ENCODE measurements at places on chromosomes 5 and 9.

GRCh38 chr5:60382716-60383115 lies 317.2 kb downstream of the DEPDC1B start:
- DNase-seq, result peak; percentile 14

GRCh38 chr5:176843673-176844072 lies 33.3 kb downstream of the UNC5A start:
- no peak for DNase-seq

- no peak for DNase-seq
Observed at GRCh38 chr5:139787257-139787567, 8.4 kb upstream of the PSD2 start.

DNA sequence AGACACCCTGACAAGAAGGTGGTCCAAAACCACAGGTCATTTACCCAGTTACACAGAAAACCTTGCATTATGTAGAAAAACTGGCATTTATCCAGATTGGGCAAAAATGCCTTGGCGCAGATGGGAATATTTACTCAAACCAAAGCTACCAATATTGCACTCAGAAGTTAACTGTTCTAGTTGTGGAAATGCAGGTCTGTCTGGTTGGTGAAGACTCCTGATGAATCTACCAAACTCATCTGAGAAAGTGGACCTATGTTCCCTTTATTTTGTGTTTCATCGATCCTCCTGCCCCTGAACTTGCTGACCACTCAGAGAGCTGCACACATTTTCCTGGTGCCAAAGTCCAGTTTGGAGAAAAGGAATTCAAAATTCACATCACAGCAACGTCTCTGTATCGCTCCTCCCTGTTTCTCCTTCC lies 85.2 kb upstream of the ALDH1A1 start:
- DNase-seq, result no peak

GRCh38 chr5:107402434-107403227 lies 268.1 kb downstream of the EFNA5 start:
- no peak for DNase-seq

DNA sequence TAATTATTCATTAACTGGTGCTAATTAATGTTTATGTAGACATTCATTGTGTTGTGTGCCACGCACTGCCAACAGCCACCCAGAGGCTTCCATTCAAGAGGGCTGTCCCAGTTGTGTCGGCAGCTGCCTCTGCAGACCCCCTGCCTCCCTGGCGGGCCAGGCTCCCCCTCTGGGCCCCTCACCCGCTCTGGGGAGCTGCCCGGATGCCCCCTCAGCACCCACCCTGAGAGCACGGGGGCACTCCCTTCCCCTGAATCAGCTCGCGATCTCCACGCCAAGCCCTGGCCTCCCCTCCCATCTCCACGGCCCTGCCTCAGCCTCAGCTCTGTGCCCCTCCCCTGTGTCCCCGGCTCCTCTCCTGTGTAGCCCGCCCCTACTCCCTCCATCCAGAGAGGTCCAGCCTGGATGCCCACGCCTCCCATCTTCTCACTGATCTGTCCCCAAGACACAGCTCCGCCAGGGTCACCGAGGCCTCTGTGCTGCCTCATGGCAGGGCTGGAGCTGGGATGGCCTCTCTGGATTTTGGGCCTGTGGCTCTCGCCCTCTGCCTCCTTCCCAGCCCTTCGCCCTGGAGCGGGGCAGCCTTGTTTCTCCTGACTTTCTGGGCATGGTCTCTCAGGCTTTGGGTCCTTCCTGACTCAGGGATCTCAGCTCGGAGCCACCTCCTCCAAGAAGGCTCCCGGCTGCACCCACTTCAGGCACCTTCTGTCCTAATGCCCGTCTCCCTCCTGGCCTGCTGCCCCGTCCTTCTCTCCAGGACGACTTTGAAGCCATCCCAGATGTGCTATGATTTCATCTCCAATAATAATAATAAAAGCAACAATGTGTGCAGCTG lies 16.0 kb upstream of the SLC9A3 start:
- DNase-seq, result no peak

DNA sequence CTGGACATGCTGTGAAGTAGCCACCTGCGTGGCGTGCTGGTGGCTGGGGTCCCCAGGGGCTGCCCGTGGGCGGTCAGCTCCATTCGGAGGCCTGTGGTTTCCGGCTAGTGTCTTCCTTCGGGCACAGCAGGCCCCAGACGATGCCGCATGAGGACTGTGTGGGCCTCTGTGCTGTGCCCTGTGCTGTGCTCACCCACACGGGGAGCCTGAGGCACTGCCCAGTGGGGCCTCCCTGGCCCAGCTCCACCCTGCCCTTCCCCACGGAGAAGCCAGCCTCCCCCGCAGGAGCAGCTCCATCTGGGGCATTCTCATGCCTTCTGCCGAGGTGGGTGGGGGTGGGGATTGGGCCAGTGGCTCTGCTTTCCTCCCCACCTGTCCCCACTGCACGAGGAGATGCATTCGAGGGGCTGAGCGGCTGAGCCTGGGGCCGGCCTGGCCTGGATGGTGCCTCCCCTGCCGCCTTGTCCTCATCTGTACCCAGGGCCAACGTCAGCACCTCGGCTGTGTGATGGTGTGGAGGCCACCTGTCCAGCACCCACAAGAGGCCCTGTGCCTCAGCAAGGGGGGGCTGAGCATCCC lies 24.2 kb downstream of the RXRA start:
- DNase-seq, result no peak

DNA sequence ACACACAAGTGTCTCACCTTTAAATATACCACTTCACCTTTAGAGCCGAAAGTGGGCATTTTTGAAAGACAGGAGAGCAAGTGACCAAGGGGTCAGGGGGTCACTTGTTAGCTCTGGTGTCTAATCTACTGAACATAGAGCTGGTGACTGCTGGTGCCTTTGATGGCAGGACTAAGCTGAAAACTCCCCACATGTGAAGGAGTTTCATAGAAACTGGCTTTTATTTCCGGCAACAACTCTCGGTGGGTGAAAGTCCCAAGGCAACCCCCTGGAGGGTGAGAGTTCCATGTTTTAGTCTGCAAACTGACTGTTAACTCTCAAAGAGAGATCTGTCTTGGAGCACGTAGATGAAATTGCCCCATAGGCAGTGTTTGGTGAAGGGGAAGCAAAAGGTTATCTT lies 466.9 kb downstream of the DMRTA1 start:
- no peak for DNase-seq

DNA sequence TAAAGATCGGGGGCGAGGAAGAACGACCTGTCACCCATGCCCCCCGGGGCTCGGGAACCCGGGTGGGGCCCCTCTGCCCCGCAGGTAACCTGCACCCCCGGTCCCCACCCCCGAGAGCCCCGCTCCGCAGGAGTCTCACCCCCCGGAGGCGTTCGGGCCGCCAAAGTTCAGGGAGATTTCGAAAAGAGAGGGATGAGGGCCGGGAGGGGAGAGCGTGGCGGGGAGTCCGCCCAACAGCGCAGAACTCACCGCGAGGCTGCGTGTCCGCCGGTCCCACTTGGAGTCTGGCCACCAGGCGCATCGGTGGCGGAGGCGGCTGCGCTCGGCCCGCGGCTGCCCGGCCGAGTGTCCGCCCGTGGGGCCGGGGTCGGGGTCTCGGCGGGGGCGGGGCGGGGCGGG lies at the start of gene PHF19:
Gene PHF19, minus strand, starts transcription at position 347 of the 399 bp plus-strand sequence. CDS start 2,447 bp downstream, outside the sequence.
- DNase-seq, result no peak

DNA sequence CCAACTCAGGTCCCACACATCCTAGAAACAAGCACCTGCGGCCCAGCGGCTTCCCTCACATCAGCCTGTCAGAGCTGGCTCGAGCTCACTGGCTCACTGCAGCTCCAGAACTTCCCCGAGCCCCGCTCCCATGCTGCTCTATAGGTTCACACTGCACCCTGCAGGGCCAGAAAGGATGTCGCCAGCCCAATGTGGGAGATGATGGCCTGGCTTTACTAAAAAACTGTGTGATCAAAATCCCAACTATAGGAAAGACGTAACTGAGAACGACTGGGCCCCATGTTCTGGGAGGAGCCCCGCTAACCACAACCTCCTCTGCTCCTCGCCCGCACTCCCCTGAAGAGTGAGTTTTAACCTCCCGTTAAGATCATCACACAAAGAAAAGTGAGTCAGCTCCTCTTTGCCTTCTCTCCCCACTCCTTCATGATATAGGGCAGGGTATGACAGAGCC lies 4.6 kb downstream of the SURF4 start:
- no peak for DNase-seq

DNA sequence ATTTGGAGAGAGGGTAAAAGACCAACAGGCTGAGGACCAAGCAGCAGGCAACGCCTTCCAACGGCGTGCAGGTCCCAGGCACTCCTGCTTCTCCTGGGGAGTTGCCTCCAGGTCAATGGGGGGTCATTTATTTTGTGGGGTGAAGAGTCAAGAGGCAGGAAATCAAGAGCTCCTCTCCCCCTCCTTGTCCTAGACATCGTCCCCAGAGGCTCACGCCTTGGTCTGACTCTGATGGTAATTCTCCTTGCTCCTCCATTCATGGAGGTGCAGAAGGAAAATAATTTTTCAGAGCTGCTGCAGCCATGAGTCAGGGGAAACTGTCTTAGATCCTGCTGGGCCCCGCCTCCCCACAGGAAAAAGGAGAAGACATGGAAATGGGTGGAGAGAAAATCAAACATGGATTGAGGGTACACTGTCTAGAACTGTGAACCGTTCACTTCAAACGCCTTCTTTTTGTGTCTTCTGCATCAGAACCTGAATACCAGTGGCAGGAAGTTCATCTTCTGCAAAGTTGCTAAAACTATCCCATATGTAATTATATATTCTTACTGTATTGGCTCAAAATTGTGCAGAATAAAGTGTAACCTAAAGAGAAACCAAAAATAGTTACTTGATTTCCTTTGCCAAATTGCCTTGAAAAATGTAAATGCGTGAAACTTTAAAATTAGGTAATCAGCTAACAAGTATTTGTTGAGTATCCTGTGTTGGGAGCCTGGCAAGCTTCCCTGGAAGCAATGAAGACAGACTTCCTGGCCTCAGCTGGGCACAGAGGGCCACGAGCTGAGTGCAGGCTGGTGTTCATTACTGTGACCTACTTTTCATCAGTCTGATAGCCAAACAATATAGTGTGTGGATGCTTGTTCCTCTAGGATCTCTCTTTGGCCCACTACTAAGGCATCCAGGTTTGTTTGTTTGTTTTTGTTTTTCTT lies 142.0 kb downstream of the CMYA5 start:
- DNase-seq, result no peak

DNA sequence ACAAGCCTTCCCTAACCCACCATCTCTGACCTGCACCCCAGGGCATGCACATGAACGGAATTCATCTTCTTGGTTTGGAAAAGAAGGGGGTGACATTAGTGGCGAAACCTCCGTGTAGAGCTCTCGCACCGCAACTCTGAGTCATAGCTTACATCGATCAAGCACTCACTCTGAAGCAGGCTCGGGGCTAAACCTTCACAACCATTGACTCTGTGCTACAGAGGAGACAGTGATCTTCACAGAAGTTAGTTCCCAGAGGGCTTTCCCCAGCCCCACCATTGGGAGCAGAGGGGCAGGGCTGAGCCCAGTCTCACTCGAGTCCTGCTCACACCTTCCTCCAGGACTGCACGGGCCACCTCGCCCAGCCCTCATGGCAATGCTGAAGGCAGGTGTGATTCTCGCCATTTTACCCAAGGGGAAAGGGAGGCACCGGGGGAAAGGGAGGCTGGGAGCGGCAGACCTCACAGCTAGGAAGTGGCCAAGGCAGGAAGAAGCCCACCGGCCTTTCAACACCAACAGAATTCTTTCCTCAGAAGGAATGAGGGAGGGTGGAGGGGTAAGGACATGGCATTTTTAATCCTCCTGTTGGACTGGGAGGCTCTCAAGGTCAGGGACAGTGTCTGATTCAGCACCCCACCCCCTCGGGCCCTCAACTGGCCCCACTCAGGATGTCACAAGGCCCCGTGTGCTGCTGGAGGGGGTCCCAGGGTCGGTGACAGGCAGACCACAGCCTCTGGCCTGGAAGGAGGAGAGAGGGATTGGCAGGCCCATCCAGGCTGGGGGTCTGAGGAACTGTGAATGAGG lies 25.9 kb upstream of the IL17B start:
- no peak for DNase-seq

DNA sequence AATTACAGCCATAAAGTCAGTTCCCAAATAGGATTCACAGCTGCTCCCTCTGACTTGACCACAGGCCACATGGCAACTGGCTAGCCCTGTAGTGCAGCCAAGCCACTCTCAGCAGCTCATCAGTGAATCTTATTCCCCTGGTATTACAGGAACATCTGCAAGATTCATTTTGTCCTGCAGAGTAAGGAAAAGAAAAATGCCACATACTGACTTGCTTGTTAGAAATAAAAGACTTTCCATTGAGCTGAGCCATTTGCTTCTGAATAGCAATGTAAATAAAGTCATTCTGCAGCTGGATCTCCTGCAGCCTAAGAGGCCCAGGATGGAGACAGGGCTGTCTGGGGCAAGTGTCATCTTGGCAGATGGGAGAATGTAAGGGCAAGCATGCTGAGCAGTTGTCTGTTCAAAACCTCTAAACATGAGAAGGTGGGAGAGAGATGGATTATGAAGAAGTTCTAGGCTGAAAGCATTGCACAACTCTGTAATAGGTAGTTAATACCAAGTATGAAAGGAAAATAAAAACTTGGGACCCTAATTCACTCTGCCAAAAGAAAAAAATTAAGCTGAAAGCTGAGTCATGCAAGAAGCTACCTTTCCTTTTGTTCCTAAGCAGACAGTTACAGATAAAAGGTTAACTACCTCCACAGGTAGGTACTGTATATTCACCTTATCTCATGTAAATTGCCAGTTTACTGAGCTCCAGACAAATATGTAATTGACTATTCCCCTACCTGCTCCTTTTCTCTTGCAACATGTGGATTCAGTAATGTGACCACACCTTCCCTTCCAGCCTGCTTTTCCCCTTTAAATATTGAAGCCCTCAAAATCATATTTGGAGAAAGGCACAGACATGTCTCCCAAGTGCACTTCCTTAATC lies 244.4 kb upstream of the RAI14 start:
- no peak for DNase-seq

Measured in SK-N-MC (cell line).